Esophagus mucosa (tissue), 1 donor: ENCODE measurements at places on chromosomes 3 and 15.

DNA sequence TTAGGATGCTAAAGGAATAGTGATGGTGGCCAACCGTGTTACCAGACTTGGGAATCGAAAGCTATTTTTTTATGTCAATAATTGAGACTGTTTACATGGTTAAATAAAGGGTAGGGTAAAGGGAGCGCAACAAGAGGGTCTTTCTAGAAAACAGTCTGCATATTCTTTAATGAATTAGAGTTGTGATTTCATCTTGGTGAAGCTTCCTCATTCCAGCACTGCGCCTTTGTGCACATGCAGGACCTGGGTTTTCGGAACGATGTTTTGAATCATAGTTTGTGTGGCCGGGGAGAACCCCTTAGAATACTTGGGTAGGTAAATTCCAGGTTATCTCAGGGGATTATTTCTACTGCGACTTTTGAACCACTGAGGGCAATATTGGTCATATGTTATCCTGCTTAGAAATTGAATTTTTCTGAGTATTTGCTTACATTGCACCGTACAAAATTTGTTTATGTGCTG lies 1.3 kb downstream of the PIK3CA start:
- ATAC-seq = no peak

DNA sequence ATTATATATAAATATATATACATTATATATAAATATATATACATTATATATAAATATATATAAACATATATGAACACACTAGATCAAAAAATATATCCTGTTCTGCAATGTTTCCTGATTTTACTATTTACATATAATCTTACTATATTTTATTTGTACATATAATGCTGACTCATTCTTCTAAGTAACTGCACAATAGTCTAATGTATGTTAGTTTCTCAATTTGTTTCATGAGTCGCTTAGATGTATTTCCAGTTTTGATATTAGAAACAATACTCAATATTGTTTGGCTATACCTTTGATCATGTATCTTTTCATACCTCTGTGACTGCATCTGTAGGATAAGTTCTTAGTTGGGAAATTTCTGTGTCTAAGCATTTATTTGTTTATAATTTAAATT lies 669.9 kb upstream of the CCDC54 start:
- no peak for ATAC-seq

DNA sequence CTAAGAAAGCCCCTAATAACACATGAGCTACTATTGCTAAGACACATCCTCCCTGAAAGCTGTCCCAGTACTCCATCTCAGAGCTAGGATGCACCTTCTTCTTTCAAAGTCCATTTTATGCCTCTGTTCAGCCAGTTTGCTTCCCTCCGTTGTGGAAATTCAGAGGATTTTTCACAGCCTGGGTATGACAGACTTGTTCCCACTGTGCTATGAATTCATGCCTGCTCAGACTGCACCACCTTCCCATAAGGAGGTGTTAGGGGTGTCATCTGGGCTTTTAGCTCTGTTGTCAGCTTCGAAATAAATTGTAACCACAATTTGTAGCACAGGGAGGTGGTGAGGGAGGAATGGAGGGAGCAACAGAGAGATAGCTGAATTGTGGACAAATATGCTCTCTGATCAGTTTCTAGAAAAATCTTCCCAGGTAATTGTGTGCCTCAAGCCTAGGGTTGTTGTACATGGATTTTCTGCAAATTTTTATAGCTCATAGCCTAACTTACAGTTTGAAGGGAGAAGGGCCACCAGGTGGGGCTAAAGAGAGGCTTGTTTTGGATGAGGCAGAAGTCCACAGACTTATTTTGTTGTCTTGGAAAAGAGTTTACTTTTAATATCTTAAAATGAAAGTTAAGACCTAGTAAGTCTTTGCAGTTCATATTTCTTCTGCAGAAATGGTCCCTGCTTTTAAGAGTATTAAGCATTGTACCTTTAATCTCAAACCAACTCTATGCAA lies 462.0 kb downstream of the PDCD6IP start:
- no peak for ATAC-seq

DNA sequence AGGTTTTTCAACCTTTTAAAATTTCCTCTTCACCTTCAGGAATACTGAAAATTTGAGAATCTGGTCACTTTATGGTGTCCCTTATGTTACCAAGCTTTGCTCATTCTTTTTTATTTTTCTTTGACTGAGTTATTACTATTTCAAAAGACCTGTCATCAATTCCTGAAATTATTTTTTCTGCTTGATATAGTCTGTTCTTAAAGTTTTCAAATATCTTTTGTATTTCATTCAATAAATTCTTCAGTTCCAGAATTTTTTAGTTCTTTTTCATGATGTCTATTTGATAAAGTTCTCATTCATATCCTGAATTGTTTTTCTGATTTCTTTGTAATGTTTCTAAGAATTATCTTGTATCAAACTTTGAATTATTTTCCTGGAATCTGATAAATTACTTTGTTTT lies 63.9 kb downstream of the UQCC5 start:
- ATAC-seq = no peak

DNA sequence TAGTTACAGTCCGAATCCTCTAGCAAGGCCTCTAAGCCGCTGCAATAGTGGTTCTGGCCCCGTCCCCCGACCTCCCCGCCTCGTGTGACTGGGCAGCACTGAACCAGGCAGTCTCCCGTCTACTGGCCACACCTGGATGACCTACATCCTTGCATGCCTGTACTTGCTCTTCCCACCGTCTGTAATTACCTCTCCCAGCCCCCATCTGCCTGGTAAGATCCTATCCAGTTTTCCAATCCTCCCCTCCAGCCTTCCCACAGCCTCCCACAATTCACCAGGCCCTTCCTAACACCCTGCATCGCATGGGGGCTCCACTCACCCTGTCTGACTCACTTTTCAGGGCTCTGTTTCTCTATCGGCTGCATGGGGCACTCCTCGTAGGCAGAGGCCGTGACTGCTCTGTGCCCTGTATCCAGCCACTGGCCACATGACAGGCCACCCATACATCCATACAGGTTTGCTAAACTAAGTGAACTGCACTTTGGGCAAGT lies 32.8 kb downstream of the XXYLT1 start:
- ATAC-seq = peak; percentile 27

GRCh38 chr15:77581896-77582569 lies 50.7 kb downstream of the LINGO1 start:
- ATAC-seq = no peak

- no peak for ATAC-seq
Observed at GRCh38 chr3:44833394-44833793, 28.3 kb upstream of the TMEM42 start.
